ENCODE measurements at places on chromosomes 5 and 9. TPM values are rescaled to one million over a fixed set of nuclear protein-coding genes. Genes with fewer than 3 reads are reported as not detected.

- DNase-seq: no peak
Measured at GRCh38 chr5:174359071-174359470, 313.6 kb downstream of the NSG2 start.

GRCh38 chr9:108113596-108113995 is 624.0 kb upstream of the KLF4 start:
- DNase-seq: no peak

- no peak for DNase-seq
Measured at GRCh38 chr9:124105266-124105665, 93.7 kb downstream of the LHX2 start.

- DNase-seq: peak; percentile 93
Measured at GRCh38 chr5:10233505-10233904, 16.2 kb downstream of the ATPSCKMT start.

- no peak for DNase-seq
Measured at GRCh38 chr5:136143763-136144162, 11.1 kb downstream of the SMAD5 start.

Gene HAUS6
- total RNA-seq: 39.7 TPM

Gene MAMDC4
- 8.0 TPM for total RNA-seq

GRCh38 chr5:157820593-157821252 is 38.2 kb downstream of the CLINT1 start:
- peak; percentile 31 for DNase-seq

Gene GLRA1
- not detected for total RNA-seq

- DNase-seq: no peak
Measured at GRCh38 chr9:82146677-82147076, 158.1 kb downstream of the SPATA31D1 start.

GRCh38 chr9:129785866-129786265 is 17.1 kb upstream of the TOR1B start:
- DNase-seq: no peak

- no peak for DNase-seq
Measured at GRCh38 chr9:34374905-34375552, 1.7 kb downstream of the MYORG start.

DNA sequence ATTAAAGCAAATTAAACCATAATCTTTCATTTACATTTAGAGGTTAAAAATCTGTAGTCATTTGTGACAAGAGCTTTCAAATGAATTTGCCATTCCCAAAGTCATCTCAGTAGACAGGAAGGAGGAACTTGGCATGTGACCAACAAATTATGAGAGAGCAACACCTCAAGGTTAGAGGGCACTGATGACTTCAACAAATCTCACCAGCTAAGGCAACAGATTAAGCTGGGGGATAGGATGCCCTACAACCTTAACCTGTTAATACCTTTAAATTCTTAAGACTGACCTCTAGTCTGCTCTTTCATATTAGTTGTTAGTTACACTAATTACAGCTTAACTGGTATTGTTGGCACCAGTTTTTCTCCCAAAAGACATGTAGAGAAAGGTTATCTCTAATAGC is 18.4 kb downstream of the POU5F2 start:
- peak; percentile 6 for DNase-seq

- peak; percentile 95 for DNase-seq
Measured at GRCh38 chr5:145975361-145976066, 39.1 kb downstream of the SH3RF2 start.

DNA sequence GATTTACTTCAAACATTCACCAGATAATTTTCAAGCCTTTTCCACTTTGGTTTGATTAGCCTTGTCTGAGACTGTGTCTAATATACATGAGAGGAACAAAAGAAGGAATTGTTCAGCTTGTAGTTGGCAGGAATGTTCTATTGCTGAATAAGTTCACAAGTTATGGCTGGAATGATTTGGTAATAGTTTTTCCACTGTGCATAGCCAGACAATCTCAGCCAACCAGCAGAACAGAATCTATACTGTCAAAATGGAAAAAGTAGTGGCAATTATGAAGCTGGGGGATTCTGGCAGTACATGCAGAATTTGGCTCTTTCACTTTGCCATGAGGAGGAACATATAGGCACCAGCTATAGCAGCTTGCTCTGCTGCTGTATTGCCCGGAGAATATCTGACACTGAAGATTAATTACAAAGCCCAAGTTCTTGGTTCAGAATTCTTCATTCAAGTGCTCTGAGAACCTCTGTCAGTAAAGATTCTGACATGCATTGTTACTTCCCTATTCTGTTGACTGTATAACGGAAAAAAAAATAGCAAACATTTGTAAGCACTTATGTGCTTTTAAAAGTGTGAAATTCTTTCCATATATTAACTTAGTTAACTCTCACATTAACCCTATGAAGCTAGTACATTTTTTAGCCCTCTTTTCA is 150.6 kb downstream of the PRR16 start:
- DNase-seq: no peak

DNA sequence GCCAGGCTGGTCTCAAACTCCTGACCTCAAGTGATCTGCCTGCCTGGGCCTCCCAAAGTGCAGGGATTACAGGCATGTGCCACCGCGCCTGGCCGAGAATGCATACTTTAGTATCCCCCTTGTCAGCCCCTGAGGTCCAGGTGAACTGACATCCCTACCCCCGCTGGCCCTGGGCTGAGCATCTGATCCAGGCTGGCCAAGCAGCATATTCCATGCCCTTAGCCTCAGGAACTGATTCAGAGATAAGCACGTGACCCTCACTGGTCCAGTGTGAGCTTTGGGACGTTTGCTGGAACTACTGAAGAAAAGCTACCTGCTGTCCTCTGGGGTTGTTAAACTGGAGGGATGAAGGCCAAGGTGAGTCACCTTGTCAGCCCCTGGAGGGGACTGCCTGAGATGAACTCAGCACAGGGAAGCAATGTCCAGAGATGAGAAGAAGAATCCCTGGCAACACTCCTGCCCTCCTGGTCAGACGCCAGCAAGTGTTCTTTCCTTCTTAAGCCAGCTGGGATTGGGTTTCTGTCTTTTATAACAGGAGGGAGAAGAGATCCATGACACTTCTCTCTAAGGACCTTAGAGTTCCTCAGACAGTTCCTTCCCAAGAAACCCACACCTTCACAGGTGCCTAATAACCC is 59.1 kb upstream of the FBXW11 start:
- DNase-seq: no peak

DNA sequence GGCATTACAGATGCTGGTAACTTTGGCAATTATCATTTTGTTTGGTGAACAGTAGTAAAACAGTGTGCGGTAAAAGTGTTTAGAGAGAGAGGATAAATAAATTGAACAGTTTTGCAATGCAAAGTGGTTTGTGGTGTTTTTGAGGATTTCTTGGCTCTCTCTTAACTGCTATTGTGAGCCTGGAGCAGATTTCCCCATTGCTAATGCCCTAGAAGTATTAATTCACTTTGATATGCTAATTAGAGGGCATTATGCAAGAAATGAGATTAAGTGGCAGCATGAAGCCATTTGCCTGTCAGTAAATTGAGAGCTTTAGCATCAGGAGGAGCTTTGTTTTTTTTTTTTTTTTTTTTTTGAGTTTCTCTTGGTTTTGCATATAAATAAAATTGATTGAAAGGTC is 8.2 kb downstream of the PBX3 start:
- DNase-seq: no peak

DNA sequence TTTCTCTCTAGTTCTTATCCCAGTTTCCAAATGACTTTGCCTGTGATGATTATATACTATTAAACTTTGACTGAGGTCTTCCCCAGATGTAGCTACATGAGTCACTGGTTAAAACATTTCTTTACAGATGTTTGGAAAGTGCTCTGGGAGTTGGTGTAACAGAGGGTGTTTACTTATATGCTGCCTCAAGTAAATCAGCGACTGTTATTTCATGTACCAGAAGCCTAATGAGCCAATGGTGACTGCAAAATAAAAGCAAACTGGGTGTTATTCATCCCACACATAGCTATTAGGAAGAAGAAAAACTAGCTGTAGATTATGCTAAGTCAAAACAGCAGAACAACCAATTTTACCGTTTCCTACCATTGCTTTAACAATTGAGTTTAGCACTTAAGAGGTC is 929.7 kb upstream of the SEMA6A start:
- DNase-seq: no peak

Gene PKD2L2
- not detected for total RNA-seq

- DNase-seq: no peak
Measured at GRCh38 chr5:149776361-149777305, 46.5 kb downstream of the PPARGC1B start.

DNA sequence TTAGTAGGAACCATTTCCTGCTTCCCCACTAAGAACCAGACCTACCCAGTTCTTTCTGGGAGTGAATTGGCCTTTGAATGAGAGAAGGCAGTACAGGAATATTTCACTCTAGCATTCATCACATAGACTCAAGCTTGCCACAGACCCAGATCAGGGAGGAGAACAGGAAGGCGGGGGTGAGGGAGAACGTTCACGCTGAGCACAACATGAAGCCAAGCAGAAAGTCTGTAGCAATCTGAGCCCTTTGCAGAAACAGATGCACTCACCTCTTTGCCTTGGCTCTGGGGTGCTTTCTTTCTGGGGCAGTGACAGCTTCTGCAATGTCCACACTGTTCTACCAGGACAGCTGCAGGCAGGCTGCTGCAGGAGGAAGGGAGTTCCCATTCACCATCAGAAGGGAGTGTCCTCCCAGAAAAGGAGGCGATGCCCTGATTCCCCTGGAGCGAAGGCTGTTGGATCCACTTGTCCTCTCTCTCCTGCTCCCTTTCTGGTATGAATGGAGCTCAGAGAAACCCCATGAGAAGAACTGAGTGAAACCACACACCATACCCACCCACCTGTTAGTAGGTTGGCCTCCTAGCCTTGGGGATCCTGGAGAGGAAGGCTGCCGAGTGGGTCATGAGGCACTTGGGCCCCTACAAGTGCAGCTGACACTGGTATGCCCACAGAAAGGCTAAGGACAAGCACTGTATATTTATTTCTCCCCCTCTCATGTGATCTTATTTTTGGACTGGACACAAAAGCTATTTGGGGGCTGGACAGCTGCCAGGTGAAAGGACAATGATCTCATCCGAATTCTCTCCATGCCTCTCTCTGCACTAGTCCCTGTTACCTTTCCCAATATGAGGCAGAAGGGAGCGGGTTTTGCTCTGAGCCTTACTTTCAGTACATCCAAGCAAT is 11.7 kb upstream of the FGF1 start:
- DNase-seq: peak; percentile 48

Gene PDCD1LG2
- total RNA-seq: 1.1 TPM

Gene PCDHA2
- total RNA-seq: 0.03 TPM

Gene IL13
- total RNA-seq: not detected

GRCh38 chr9:115913696-115914095 is 239.9 kb upstream of the PAPPA start:
- DNase-seq: no peak

Gene PTGDS
- total RNA-seq: not detected

GRCh38 chr5:165328846-165329245 is 1823.4 kb downstream of the MAT2B start:
- DNase-seq: peak; percentile 5

DNA sequence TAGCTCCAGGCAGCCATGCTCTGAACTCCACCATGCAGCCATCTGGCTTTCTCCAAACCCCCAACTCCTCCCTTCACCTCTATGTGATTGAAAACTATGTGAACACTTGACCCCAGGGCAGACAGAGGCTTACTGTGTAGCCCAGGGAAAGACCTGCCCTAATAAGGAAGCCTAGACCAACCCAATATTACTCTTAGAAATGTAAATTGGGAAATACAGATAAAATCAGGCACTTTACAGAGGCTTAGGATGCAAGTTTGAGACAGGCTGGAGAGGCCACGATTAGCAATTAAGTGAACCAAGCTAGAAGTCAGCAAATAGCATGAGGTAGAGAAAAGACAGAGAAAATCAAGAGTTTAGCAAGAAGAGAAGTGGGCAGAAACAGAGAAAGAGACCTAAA is 141.7 kb upstream of the ABCA1 start:
- no peak for DNase-seq

Gene PITX1
- 43.7 TPM for total RNA-seq

DNA sequence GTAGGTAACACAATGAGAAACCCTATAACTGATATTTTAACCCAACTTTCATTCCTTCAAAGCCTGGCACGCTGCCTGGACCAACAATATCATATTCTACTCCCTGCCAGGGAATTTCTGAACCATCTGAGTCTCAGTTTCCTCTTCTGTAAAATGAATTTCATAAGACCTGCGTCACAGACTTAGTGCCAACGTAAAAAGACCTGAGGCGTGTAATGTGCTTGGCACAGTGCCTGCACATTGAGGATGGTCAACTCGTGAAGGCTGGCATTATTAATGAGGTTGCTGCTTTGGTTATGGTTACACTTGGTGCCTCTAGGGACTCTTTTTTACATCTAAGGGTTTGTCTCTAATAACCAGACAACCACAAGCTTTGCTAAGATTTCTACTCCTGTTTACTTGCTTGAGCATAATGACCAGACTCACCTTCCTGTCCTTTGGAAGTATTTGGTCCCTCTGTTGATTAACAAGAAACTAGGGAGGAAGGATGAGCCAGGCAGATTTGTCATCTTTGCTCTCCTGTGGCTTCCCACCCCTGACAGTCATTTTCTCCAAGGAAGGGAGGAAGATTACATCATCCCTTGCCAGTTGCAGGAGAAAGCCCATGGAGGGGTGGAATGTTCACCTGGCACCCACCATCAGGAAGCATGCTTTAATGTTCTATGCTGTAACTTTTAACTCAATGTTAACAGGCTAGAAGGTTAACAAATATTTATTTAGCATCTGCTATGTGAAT is 79.0 kb downstream of the PAPPA start:
- DNase-seq: no peak

Gene PRR7
- 58.8 TPM for total RNA-seq

DNA sequence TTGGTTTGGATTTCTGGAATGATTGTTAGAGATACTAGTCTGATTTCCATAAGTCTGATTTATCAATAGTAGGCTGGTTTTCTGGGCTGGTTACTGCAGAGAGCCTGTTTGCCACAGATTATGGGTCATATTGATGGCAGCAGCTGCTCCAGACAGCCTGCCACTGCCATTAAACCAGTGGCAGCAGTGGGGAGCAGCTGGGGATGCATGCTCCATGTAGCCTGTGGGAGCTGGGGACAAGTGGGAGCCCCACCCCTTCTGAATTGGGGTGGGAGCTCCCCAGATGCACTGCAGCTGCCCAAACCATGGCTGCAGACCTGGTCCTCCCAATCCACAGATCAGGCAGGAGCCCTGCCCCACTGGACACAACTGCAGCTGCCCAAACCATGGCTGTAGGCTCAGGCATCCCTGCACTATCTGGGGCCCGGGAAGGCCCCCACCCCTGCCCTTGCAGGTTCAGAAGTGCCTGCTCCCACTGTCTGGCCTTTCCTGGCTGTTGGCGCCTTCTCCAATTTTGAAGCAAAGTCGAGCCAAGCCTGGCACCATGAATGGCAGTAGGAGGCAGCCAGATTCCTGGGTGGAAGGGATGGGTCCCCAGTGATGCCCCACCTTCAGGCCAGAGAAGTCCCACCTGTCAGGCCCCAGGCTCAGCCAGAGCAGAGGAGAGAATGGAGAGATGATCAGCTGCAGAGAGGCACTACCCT is 402.9 kb upstream of the TYRP1 start:
- DNase-seq: no peak

Gene FAM81B
- total RNA-seq: not detected

Gene ARID3C
- total RNA-seq: 0.19 TPM

DNA sequence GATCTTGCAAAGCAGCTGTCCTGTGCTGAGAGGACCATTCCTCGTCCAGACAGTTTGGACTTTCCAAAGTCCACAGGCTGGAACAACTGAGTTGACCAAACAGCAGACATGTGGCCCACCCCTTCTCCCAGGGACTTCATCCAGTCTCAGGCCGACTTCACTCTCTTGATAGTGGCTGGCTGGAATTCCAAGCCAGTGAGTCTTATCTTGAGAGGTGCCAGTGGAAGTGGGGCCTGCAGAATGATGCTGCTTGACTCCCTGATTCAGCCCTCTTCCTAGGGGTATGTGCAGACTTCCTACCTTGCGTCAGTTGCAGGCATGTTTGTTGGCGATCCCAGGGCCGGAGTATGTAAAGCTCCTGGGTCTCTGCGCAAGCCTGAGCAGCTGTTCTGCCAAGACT is 131.4 kb upstream of the TSLP start:
- no peak for DNase-seq
